ENCODE measurements at places on chromosomes 7 and 10.

DNA sequence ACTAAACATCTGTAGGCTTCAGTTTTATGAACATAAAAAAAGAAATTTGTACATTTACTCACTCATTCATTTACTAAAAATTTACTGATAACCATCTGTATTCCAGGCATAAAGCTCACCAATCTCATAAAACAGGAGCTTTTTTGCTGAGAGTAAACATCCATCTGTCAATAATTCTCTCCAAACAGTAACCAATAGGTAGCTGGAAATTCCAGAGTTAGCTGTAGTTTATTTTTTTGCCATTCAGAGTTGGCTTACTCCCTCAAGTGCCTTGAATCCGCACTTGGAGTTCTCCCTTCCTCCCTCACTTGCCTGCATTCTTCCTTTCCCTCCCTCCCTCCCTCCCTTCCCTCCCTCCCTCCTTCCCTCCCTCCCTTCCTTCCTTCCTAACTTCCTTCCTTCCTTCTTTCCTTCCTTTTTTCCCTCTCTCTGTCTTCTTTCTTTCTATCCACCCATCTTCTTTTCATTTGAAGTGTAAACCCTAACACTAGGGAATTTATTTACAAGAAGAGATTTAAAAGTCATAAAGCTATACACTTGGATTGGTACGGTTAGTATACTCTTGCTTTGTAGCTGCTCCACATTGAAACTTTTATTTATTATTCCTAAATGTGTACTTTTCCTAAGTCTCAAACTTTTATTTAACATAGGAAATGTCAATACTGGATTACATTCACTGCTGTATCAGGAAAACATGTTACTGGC lies 44.6 kb upstream of the BICC1 start:
- DNase-seq, result no peak

- DNase-seq, result no peak
Observed at GRCh38 chr10:56653289-56653688, 292.2 kb upstream of the ZWINT start.

DNA sequence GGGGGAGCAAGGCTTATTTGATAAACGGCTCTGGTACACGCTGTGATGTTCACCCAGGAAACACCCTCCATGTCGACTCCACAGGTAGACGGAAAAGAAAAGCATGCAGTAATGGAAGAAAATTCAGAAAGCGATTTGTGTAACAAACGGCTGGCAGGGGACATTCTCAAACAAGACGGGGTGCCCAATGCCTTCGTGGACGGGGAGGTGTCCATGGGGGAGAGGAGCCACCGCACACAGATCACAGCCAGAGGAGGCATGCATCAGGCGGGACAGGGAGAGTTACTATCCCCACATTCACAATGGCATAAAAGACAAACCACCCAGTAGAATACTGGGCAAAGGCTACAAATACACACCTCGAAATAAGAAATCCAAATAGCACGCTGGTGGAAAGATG lies 20.1 kb downstream of the CNPY1 start:
- peak; percentile 9 for DNase-seq

GRCh38 chr7:45569290-45569685 lies 4.9 kb upstream of the ADCY1 start:
- DNase-seq, result no peak

GRCh38 chr10:86195521-86196157 lies 171.0 kb downstream of the GRID1 start:
- DNase-seq, result peak; percentile 67

GRCh38 chr7:148041156-148041555 lies 549.4 kb upstream of the C7orf33 start:
- no peak for DNase-seq
